Breast epithelium (tissue), 4 donors: ENCODE measurements at places on chromosomes 4 and X. TPM values are rescaled to one million over a fixed set of nuclear protein-coding genes. Genes with fewer than 3 reads are reported as not detected.

- no peak overlapping the region for H3K27ac ChIP-seq
- DNase-seq: no peak
- H3K4me1 ChIP-seq: no peaks in the 10 kb centered on the region
- peak overlapping the region; percentile 46 for H3K4me3 ChIP-seq
Observed at GRCh38 chr4:169774466-169775445, 17.0 kb upstream of the HPF1 start.

GRCh38 chr4:28443801-28444412 lies 1583.3 kb downstream of the STIM2 start:
- H3K4me3 ChIP-seq: no peak overlapping the region
- no peak overlapping the region for H3K27ac ChIP-seq
- no peaks in the 10 kb centered on the region for H3K4me1 ChIP-seq
- H3K27me3 ChIP-seq: no peaks in the 10 kb centered on the region
- H3K36me3 ChIP-seq: no peaks in the 10 kb centered on the region

- no peaks in the 10 kb centered on the region for H3K27me3 ChIP-seq
- no peaks in the 10 kb centered on the region for H3K36me3 ChIP-seq
- no peak for DNase-seq
- no peaks in the 10 kb centered on the region for H3K4me1 ChIP-seq
Observed at GRCh38 chrX:41837270-41837944, 85.9 kb downstream of the CASK start.

GRCh38 chr4:73258436-73258685 lies 237 bp downstream of the ANKRD17 start:
- no peaks in the 10 kb centered on the region for H3K36me3 ChIP-seq
- H3K4me1 ChIP-seq: peaks cover 7% of the 10 kb centered on the region
- peak overlapping the region; percentile 82 for H3K4me3 ChIP-seq
- DNase-seq: no peak
- no peaks in the 10 kb centered on the region for H3K27me3 ChIP-seq

DNA sequence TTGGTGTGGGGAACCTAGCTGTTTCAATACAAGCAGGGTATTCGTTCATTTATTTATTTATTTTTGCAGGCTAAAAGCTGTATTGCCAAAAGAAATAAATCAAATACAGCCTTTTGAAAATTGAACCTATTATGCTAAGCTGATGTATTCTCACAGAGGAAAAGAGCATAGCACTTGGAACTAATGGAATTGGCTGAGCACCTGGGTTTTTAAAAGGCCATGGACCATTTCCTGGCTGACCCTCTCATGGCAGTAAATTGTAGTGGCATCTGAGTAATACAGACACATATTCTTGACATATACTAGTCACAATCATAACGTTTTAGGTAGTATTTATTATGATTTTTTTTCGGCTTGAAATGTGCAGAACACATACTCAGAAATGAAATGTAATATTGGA lies 71.8 kb upstream of the ALG13 start:
- no peak overlapping the region for H3K27ac ChIP-seq
- H3K27me3 ChIP-seq: no peaks in the 10 kb centered on the region
- no peak overlapping the region for H3K4me3 ChIP-seq
- no peak for DNase-seq
- no peaks in the 10 kb centered on the region for H3K4me1 ChIP-seq

GRCh38 chr4:8000721-8001491 lies 61.2 kb upstream of the AFAP1 start:
- no peak overlapping the region for H3K4me3 ChIP-seq
- H3K36me3 ChIP-seq: no peaks in the 10 kb centered on the region
- no peak overlapping the region for H3K27ac ChIP-seq
- no peaks in the 10 kb centered on the region for H3K27me3 ChIP-seq
- no peak for DNase-seq

DNA sequence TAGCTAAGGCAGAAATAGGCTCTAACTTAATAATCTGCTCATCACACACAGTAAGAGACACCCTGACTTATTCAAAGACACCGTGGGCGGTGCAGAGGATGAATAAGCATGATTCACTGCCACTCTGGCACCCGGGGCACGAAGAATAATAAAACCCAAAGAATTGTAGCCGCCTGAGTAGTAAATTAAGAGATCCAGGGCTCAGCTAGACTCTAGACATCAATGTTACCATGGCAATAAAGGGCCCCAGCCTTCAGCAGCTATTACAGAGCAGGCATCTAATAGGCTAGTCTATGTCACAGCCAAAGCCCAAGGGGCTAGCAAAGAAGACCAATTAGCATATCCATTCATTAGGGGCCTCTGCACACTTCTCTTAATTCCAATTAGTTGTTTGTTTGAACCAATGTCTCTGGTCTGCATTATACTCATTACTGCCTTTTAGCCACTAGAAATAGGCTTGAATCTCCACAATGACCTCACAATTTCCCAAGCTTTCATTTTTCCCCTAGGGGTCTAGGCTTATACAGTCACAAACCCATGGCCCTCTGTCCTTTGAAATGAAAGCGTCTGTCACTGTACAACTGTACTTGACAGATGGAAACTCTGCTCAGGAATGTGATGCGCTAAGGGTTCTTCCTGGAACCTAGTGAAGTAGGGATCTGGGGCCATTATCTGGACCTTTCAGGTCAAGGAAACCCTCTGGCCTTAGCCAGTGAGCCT lies 3.0 kb upstream of the ATP1B4 start:
- H3K36me3 ChIP-seq: no peaks in the 10 kb centered on the region
- no peaks in the 10 kb centered on the region for H3K27me3 ChIP-seq
- H3K4me3 ChIP-seq: no peak overlapping the region
- no peak for DNase-seq
- no peak overlapping the region for H3K27ac ChIP-seq
- H3K4me1 ChIP-seq: no peaks in the 10 kb centered on the region

DNA sequence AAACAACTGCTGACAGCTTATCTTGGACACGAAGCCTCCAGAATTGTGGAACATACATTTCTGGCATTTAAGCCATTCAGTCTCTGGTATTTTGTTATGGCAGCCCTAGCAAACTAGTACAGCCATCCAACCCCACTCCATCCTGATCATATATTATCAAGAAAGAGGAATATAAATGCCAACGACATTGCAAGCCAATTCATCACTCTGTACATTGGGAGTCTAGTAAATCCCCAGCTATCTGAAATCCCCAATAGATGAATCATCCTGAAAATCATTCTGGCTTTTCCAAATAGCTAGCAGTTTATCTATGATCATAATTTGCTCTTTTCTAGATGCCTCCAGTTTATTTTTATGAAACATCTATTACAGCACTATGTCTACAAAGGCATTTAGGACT lies 41.1 kb downstream of the FRMD7 start:
- H3K27ac ChIP-seq: no peak overlapping the region
- no peaks in the 10 kb centered on the region for H3K4me1 ChIP-seq
- H3K36me3 ChIP-seq: no peaks in the 10 kb centered on the region
- no peak for DNase-seq
- H3K27me3 ChIP-seq: no peaks in the 10 kb centered on the region

DNA sequence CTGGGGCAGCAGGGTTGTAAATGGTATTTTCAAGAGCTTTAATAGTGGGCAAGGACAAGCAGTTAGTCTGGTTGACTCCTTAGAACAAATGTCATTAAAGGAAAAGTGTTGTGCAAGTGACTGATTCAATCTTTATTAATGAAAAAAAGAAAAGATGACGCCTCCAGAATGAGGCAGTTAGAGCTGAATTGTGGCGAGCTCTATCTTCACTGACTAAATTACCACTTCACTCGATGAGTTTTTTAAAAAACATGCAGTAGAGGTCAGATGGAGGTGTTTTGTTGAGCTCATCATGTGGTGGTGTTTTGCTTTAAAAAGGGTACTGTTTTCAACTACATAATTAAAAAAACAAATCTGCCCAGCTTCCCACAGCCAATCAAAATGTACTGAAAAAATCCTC lies 28.1 kb upstream of the TENM3 start:
- no peak overlapping the region for H3K4me3 ChIP-seq
- no peaks in the 10 kb centered on the region for H3K4me1 ChIP-seq
- DNase-seq: no peak
- no peak overlapping the region for H3K27ac ChIP-seq
- no peaks in the 10 kb centered on the region for H3K36me3 ChIP-seq
- no peaks in the 10 kb centered on the region for H3K27me3 ChIP-seq

GRCh38 chrX:23052324-23052723 lies 52.6 kb downstream of the DDX53 start:
- no peak overlapping the region for H3K4me3 ChIP-seq
- H3K27me3 ChIP-seq: no peaks in the 10 kb centered on the region
- H3K4me1 ChIP-seq: no peaks in the 10 kb centered on the region
- DNase-seq: no peak

DNA sequence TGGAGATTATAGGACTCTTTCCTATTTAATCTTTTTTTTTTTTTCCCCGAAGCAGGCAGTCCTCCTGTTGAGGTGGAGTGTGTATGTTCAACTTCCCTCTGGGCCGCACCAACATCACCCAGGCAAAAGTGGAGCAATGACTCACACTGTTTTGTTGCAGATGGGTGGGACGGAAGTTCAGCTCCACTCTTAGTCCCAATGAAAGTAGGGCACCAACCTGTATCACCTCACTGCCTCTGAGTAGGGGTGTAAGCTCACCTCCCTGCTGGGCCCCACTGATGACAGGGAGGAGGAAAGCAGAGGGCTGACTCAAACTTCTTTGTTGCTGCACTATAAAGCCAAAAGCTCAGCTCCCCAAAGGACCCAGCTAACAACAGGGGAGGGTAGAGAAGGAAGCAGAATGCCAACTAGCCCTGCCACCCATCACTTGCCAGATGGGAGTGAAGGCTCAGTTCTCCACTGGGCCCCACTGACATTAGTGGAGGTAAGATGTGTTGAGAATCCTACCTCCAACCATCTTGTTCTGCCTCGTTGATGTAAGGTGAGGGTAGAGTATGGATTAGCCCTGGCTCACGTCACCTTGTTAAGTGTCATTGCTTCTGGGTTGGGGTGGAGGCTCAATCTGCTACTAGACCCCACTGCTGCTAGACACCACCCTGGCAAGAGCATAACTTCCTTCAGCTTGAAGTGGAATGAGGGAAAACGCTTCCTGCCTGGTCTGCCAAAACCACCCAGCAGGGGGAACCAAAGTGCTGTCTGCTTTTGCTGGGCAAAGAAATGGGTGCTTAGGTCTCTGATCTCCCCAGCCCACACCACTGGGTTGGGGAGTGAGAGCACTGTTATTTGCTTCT lies 14.1 kb downstream of the RPS6KA3 start:
- H3K27ac ChIP-seq: no peak overlapping the region
- peak; percentile 49 for DNase-seq
- H3K4me1 ChIP-seq: no peaks in the 10 kb centered on the region
- H3K27me3 ChIP-seq: no peaks in the 10 kb centered on the region
- H3K4me3 ChIP-seq: no peak overlapping the region
- H3K36me3 ChIP-seq: no peaks in the 10 kb centered on the region

DNA sequence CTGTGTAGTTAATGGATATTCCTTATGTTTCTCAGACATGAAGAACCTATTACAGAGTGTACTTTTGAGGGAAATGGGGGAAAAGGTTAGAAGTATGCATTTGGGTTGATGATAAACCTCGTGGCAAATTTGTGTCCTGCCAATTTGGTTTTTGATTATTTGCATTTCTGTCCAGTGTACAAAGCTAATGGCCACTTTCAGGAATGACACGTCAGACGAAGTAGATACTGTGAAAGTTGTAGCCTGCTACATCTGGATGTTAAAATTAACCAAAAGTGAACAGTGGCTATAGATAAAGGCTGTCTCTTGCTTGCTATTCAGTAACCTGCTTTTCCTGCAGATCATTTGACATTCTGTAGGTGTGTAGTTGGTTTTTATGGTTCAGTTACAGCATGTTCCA lies 1.0 kb downstream of the PRDX4 start:
- no peaks in the 10 kb centered on the region for H3K4me1 ChIP-seq
- no peak for DNase-seq

GRCh38 chr4:152947311-152947710 lies 11.2 kb downstream of the FHDC1 start:
- H3K27ac ChIP-seq: no peak overlapping the region
- no peak for DNase-seq
- H3K36me3 ChIP-seq: no peaks in the 10 kb centered on the region
- no peaks in the 10 kb centered on the region for H3K4me1 ChIP-seq
- no peak overlapping the region for H3K4me3 ChIP-seq
- H3K27me3 ChIP-seq: no peaks in the 10 kb centered on the region

DNA sequence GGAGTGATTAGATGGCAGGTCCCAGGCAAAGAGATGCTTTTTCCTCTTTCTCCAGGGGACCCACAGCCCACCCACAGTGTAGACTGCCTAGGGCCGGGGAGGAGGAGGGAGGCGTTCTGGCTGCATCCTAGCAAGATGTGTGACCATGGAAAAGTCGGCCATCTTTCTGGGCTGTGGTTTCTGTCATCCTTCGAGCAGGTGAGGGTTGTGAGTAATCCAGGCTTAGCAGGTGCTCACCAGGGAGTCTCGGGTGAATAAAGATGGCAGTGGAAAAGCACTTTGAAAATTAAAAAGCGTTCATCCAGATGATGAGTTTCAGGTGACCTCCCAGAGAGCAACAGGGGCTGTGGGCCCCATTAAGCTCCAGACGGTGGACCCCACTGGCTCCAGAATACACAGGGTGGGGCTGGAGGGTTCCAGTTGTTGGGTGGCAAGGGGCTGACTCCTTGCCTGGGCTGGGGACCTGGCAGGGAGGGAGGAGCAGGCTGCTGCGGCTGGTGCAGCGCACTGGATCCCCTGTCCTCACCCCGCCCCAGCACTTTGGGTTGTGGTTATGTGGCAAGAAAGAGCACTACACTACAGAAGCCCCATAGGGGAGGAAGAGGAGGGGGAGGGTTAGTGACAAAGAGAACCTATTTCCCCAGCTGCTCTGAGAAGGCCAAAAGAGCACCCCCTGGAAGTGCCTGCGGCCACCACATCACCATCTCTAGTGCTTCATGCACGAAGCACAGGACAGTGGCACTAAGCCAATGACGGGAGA lies 23.7 kb downstream of the ELF4 start:
- H3K27ac ChIP-seq: peak overlapping the region; percentile 72
- no peak for DNase-seq
- no peaks in the 10 kb centered on the region for H3K4me1 ChIP-seq
- H3K36me3 ChIP-seq: no peaks in the 10 kb centered on the region
- no peak overlapping the region for H3K4me3 ChIP-seq

- no peak overlapping the region for H3K4me3 ChIP-seq
- H3K27me3 ChIP-seq: peaks cover 34% of the 10 kb centered on the region
- H3K4me1 ChIP-seq: no peaks in the 10 kb centered on the region
Observed at GRCh38 chrX:106005684-106006083, 32.8 kb downstream of the SERPINA7 start.

CT45A2 gene
- not detected for total RNA-seq

CTAG1B gene
- total RNA-seq: 2.3 TPM

GIMD1 gene
- not detected for total RNA-seq

FAM9C gene
- total RNA-seq: not detected

USP17L10 gene
- not detected for total RNA-seq

EPGN gene
- total RNA-seq: 0.33 TPM

KLB gene
- 23.2 TPM for total RNA-seq

ASMT gene
- not detected for total RNA-seq

CFP gene
- 2.6 TPM for total RNA-seq

SPATA18 gene
- 11.0 TPM for total RNA-seq

TMEM47 gene
- 37.0 TPM for total RNA-seq

REPS2 gene
- 9.6 TPM for total RNA-seq
